Muscle of leg (tissue), 16 donors: ENCODE measurements at places on chromosomes 2 and 18. TPM values are rescaled to one million over a fixed set of nuclear protein-coding genes. Genes with fewer than 3 reads are reported as not detected.

- no peaks in the 10 kb centered on the region for H3K27me3 ChIP-seq
- DNase-seq: peak; percentile 15
- no peaks in the 10 kb centered on the region for H3K4me1 ChIP-seq
- no peak overlapping the region for H3K27ac ChIP-seq
Observed at GRCh38 chr18:66560094-66560493, 43.8 kb downstream of the CDH19 start.

- H3K4me1 ChIP-seq: peaks cover 37% of the 10 kb centered on the region
- no peak overlapping the region for H3K27ac ChIP-seq
- H3K27me3 ChIP-seq: no peaks in the 10 kb centered on the region
- no peak overlapping the region for H3K4me3 ChIP-seq
- no peaks in the 10 kb centered on the region for H3K36me3 ChIP-seq
Observed at GRCh38 chr2:42031281-42032223, 16.3 kb upstream of the PKDCC start.

DNA sequence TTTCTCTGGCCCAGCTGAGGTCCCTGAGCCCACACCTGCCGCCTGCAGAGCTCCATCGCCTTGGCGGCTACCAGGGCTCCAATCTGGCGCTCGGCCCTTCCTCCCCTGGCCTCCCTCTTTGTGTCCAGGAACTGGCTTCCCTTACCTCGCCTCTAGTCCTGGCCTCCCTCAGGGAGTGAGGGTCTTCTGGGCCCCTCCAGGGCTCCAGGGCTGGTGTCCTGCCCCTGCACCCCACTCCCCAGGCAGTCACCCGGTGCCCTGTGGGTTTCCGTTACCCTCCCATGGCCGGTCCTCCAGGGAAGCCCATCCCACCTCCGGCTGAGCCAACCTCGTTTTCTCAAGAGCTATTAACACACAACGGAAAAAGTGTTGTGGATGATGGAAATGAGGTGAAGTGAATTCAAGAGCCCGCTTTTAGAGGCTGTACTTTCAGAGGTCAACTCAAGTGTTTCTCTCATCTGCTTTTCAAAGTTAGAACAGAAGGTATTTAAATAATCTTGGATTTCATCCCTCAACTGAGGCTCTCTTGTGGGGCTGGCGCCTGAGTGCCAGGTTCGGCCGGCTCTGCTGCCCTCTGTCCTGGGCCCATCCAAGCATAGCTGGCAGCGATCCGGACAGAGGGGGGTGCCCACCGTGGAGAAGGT is 131.9 kb downstream of the ASB1 start:
- H3K4me3 ChIP-seq: no peak overlapping the region
- H3K27me3 ChIP-seq: peaks cover 13% of the 10 kb centered on the region
- DNase-seq: no peak
- no peaks in the 10 kb centered on the region for H3K36me3 ChIP-seq
- H3K4me1 ChIP-seq: peaks cover under 1% of the 10 kb centered on the region

DNA sequence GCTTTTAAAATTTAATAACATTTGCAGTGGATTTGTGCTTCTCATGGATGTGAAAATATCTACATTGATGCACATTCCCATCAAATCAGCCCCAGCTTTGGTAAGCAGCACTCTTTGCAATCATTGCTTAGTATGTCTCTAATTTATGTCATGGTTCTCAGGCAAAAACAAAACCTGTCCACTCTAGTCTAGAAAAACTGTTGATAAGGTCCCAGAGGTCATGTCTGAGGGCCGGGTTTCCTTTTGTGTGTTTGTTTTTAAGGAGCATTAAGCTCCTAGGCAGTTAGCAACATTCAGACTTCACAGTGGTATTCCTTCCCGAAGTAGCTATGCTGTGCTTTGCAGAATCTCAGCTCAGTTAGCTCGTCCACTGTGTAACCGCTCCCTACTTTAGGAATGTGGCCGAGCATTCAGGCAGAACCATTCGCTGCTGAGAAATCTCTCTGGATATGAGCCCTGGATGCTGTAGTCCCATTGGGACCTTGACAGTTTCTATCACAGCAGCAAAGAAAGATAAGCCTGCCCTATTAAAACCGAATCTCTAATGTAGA is 4.0 kb downstream of the DIPK1C start:
- H3K4me3 ChIP-seq: no peak overlapping the region
- no peak overlapping the region for H3K27ac ChIP-seq
- DNase-seq: no peak

Gene POTEC
- total RNA-seq: not detected

Gene TRIB2
- total RNA-seq: 36.1 TPM

Gene RAMP1
- total RNA-seq: 41.5 TPM

Gene NT5C1B
- total RNA-seq: not detected

Gene OSR1
- 11.6 TPM for total RNA-seq
